Stimulated activated naive CD8-positive, alpha-beta T cell treated with anti-CD3 and anti-CD28 coated beads, Interleukin-15, amount 100 ng/mL, for 72 hours (primary cell): ENCODE measurements at places on chromosomes 3 and 15.

DNA sequence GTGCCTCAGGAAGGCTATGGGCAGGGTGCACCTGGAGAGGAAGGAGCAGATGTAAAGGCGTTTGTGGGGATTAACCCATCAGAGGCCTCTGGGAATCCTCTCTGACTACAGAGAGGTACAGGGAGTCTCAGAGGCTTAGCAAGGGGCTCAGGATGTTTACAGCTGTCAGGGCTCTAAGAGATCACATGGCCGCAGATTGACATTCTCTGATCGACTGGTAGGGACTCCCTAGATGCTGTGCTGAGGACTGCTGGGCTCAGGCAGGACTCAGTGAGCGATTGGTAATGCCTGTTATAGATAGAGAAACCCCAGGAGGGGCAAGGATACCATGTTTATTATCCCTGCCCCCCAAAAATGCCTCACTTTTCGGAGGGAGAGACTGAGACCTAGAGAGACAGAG, 103.5 kb downstream of the CORO2B start:
- no peak for DNase-seq

GRCh38 chr3:107938143-107938542, 152.7 kb downstream of the CD47 start:
- DNase-seq: no peak

- no peak for DNase-seq
These were observed 72.3 kb downstream of the TAMM41 start for GRCh38 chr3:11774296-11774877.

- no peak for DNase-seq
These were observed 292.1 kb downstream of the LSAMP start for GRCh38 chr3:116153174-116153573.

DNA sequence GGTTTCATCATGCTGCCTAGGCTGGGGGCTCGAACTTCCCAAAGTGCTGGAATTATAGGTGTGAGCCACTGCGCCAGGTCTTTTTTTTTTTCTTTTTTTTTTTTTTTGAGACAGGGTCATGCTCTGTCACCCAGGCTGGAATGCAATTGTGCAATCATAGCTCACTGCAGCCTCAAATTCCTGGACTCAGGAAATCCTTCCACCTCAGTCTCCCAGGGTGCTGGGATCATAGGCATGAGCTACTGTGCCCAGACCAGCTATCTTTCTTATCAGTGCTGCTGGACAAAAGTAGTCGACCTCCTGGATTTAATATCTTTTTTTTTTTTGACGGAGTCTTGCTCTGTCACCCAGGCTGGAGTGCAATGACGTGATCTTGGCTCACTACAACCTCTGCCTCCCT, 60.8 kb downstream of the TFDP2 start:
- DNase-seq: no peak

- DNase-seq: no peak
These were observed 47.0 kb downstream of the GNB4 start for GRCh38 chr3:179404307-179404706.
